ENCODE measurements at places on chromosomes 1 and 21. TPM values are rescaled to one million over a fixed set of nuclear protein-coding genes. Genes with fewer than 3 reads are reported as not detected.

FNDC5 gene
- total RNA-seq = 0.95 TPM

TSNAX gene
- 37.3 TPM for total RNA-seq

PIP5K1A gene
- total RNA-seq = 43.5 TPM

TMEM200B gene
- 0.07 TPM for total RNA-seq

Measured in A549 treated with RU486 at 1 μM for 4 hours (cell line).